ENCODE measurements at places on chromosomes 12 and 14. TPM values are rescaled to one million over a fixed set of nuclear protein-coding genes. Genes with fewer than 3 reads are reported as not detected.

Gene IL22
- not detected for total RNA-seq

DNA sequence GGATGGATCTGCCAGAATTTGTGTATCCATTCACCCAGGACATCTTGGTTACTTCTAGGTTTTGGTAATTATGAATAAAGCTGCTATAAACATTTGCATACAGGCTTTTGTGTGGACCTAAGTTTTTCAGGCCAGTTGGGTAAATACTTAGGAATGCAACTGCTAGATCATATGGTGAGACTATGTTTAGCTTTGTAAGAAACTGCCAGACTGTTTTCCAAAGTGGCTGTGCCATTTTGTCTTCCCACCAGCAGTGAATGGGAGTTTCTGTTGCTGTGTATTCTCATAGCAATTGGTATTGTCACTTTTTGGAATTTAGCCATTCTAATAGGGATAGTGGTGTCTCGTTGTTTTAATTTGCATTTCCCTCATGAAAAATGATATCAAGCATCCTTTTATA lies 133.0 kb downstream of the KIF26A start:
- no peak for DNase-seq

DNA sequence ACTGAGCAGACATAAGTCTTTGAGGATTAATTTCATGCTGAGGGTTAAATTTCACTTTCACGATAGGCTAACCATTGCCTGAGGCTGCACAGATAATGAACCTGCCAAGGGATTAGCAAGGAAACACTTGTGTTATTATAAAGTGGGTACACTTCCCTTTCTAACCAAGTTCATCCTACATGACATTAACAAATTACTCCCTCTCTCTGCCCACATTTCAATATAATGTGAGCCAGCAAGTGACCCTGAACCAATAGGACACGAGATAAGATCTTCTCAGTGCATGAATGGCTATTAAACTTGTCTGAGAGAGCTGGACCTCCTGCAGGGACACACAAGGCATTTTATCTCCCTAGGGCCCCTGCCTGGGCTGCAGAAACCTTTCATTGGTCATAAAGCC lies 173.5 kb downstream of the PAX9 start:
- DNase-seq: no peak

DNA sequence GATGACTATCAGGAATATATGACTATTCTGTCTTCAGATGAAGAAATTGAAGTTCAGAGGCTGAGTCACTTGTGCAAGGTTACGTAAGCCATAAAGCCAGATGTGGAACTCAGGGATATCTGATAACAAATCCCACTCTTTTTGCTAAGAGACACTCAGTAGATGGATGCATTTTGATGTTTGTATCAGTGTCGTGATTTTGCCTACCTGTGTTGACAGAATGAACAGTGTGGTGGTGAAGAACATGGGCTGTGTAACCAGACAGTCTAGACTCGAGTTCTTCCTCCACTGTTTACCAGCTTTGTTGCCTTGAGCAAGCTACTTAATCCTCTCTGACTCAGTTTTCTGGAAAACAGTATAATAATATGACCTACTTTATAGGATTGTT lies 93.9 kb downstream of the DAAM1 start:
- no peak for DNase-seq

DNA sequence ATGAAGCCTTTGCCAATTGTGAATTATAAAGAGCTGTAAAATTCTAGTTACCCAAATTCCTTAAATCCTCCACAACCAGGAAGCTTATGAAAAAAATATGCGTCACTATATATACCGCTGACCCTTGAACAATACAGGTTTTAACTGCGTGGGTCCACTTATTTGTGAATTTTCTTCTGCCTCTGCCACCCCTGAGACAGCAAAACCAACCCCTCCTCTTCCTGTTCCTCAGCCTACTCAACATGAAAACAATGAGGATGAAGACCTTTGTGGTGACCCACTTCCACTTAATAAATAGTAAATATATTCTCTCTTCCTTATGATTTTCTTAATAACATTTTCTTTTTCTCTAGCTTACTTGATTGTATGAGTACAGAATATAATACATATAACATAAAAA lies 42.2 kb downstream of the CMKLR1 start:
- no peak for DNase-seq
